ENCODE measurements at places on chromosomes 7 and 10. TPM values are rescaled to one million over a fixed set of nuclear protein-coding genes. Genes with fewer than 3 reads are reported as not detected.
A peak's percentile ranks its signal among the peaks of the same experiment; 100 is the strongest.

MALSU1 gene
- 32.6 TPM for polyA plus RNA-seq

- H3K4me3 ChIP-seq, result no peak overlapping the region
- no peaks in the 10 kb centered on the region for H3K27me3 ChIP-seq
- H3K27ac ChIP-seq, result no peak overlapping the region
Observed at GRCh38 chr7:108836256-108836655, 266.6 kb downstream of the DNAJB9 start.

GRCh38 chr7:154575497-154575896, 427.4 kb downstream of the PAXIP1 start:
- no peaks in the 10 kb centered on the region for H3K36me3 ChIP-seq
- H3K4me1 ChIP-seq, result no peaks in the 10 kb centered on the region
- no peak for DNase-seq
- H3K27ac ChIP-seq, result no peak overlapping the region
- H3K4me3 ChIP-seq, result no peak overlapping the region

GRCh38 chr10:71644307-71645180, 75.0 kb downstream of the C10orf105 start:
- no peak overlapping the region for H3K27ac ChIP-seq
- no peaks in the 10 kb centered on the region for H3K36me3 ChIP-seq
- DNase-seq, result no peak
- H3K4me3 ChIP-seq, result no peak overlapping the region

ANLN gene
- 2.7 TPM for polyA plus RNA-seq

DNA sequence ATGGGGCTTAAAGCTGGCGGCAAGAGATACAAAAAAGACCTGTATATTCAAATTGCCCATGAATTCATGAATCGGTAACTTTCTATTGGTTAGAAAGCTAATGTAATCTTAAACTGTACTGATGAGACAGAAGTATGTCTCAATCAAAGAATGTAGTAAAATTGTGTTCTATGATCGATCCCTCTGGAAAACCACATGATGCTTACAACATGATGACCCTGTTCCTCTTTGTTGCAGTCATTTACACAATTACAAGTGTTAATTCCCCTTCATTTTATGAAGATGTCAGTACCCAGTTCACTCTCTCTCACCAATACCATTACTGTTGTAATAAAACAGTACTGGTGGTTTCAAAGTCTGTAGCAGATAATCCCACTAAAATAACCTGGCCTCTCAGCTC, 10.1 kb downstream of the KIF5B start:
- no peak for DNase-seq
- no peaks in the 10 kb centered on the region for H3K27me3 ChIP-seq
- peaks cover 60% of the 10 kb centered on the region for H3K4me1 ChIP-seq
- no peaks in the 10 kb centered on the region for H3K36me3 ChIP-seq
- no peak overlapping the region for H3K27ac ChIP-seq

CALHM1 gene
- not detected for polyA plus RNA-seq

GRCh38 chr7:131642429-131642828, 86.0 kb upstream of the PODXL start:
- no peak overlapping the region for H3K4me3 ChIP-seq
- no peaks in the 10 kb centered on the region for H3K27me3 ChIP-seq
- no peaks in the 10 kb centered on the region for H3K4me1 ChIP-seq
- DNase-seq, result no peak
- H3K27ac ChIP-seq, result peak overlapping the region; percentile 40
- H3K36me3 ChIP-seq, result no peaks in the 10 kb centered on the region

DNA sequence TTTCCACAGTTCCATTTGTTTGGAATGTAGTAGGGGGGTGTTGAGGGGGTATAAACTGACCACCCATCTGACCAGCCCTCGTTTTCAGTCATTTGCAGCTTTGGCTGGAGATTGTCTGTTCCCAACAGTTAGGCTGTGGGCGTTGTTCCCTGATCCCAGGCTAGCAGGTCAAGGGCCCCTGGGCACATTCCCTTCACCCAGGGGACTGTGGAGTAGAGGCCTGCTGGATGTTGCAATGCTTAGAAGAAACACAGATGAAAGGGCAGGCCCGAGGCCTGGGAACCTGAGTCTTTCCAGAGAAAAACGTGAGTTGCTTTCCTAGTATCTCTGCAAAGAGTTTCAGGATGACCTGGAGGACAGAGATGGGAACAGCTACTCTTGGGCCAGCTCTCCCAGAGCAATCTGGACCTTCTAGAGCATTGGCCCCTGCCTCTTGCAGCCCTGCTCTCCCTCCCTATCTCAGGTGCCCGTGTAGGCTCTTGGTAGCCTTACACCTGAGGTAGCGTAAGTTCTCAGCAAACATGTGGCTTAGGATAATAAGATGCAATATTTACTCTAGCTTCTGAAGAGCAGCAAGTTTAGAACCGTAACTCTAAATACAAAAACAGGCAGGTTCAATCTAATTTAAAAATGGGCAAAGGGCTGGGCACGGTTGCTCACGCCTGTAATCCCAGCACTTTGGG, 99.4 kb upstream of the EFCAB10 start:
- H3K4me1 ChIP-seq, result peaks cover 42% of the 10 kb centered on the region
- no peak overlapping the region for H3K27ac ChIP-seq
- no peaks in the 10 kb centered on the region for H3K36me3 ChIP-seq
- DNase-seq, result peak; percentile 25
- H3K27me3 ChIP-seq, result no peaks in the 10 kb centered on the region

DNA sequence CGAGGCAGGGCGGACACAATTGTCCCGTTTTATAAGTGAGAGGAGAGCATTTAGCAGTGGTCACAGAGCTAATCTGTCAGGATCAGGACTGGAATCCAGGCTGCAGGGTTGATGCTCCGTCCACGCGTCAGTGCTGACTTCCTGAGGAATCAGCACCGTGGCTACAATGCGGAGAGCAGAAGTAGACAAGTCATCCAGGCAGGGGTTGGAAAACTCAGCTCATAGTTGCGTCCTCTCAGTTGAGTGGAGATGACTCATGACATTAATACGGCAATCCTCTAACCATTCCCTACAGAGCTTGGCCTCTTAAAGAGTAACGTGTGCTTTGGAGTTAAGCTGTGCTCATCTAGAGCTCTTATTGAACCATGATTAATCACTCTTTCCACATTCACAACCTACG, 17.1 kb upstream of the HTR5A start:
- no peak for DNase-seq
- no peaks in the 10 kb centered on the region for H3K27me3 ChIP-seq
- no peak overlapping the region for H3K4me3 ChIP-seq
- no peaks in the 10 kb centered on the region for H3K4me1 ChIP-seq

GRCh38 chr7:78018641-78019446, 220.3 kb downstream of the PHTF2 start:
- no peaks in the 10 kb centered on the region for H3K27me3 ChIP-seq
- DNase-seq, result peak; percentile 77
- peak overlapping the region; percentile 60 for H3K27ac ChIP-seq
- H3K4me1 ChIP-seq, result peaks cover 12% of the 10 kb centered on the region
- H3K4me3 ChIP-seq, result peak overlapping the region; percentile 23

- peak overlapping the region; percentile 78 for H3K27ac ChIP-seq
- no peaks in the 10 kb centered on the region for H3K27me3 ChIP-seq
- H3K4me1 ChIP-seq, result peaks cover 27% of the 10 kb centered on the region
- peak; percentile 74 for DNase-seq
- peak overlapping the region; percentile 60 for H3K4me3 ChIP-seq
- H3K36me3 ChIP-seq, result no peaks in the 10 kb centered on the region
Observed at GRCh38 chr7:50793120-50793946, 10.6 kb upstream of the GRB10 start.

DNA sequence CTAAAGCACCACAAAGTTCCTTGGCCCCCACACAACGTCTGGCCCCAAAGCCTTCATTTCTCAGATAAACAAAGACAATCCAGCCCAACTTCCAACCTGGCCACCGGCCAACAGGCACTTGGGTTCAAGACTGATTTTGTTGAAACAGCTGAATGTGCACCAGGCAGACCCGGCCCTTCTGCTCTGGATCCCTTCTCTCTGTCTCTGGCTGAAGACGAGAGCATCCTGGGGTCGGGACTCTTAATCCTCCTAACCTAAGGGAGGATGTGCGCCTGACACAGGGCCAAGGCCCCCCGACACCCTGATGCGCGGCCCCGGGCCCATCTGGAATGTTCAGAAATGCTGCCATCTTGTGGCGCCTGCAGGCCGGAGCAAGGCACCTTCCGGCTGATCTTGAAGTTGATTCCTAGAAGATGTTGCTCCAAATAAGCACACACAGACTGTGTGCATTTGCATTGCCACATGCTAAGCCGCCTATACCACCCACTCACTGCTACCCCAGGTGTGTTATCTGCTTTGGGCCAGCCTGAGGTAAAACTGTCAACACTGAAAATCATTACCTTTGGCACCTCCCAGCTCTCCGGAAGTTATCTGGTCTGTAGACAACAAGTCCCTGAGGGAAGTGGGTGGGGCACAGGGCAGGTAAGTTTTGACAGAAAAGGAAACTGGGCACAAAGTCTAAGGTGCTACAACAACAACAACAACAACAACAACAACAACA, 98.4 kb upstream of the HABP2 start:
- no peaks in the 10 kb centered on the region for H3K27me3 ChIP-seq
- no peaks in the 10 kb centered on the region for H3K4me1 ChIP-seq
- H3K27ac ChIP-seq, result no peak overlapping the region
- no peak overlapping the region for H3K4me3 ChIP-seq
- DNase-seq, result peak; percentile 34
- no peaks in the 10 kb centered on the region for H3K36me3 ChIP-seq

DNA sequence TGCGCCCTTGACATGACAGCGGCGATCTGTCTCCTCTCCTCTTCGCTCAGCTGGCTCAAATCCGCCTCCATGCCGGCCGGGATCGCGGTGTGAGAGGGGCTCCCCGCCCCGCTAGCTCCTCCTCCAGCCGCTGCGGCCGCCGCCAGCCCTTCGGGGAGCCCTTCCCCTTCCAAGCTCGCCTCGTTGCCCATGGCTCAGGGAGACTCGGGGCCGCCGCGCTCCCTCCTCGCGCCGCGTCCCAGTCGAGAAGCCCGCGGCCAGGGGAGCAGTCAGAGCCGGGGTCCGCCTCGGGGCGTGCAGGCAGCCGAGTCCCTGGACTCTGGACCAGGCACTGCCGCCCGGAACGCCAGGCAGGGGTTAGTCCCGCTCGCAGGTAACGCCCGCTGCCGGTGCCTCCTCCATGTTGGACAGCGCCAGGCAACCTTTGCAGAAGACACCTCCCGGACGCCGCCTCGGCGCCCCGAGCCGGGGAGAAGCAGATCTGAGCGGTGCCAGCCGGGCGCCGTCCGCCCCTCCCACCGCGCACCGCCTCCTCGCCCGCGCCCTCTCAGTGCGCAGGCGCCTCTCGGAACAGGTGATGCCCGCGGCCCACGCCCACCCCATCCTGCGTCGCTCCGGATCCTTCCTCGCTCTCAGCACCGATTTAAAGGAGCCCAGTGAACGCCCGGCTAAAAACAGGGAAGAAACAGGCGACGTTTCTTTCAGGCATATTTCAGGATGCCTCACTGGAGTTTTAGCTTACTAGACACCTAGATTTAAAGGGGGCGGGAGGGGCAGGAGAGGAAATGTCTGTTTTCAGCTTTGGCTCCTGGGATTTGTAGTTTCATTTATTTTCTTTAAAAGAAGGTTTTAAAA, at the start of gene PCLO:
Gene PCLO, minus strand, starts transcription at position 483 of the 855 bp plus-strand sequence. Its CDS starts 292 bp downstream, at position 191.
- peak; percentile 90 for DNase-seq
- H3K27me3 ChIP-seq, result no peaks in the 10 kb centered on the region
- H3K4me1 ChIP-seq, result no peaks in the 10 kb centered on the region
- H3K4me3 ChIP-seq, result peak within 1 kb of the TSS; percentile 11
- H3K36me3 ChIP-seq, result no peaks in the 10 kb centered on the region

DNA sequence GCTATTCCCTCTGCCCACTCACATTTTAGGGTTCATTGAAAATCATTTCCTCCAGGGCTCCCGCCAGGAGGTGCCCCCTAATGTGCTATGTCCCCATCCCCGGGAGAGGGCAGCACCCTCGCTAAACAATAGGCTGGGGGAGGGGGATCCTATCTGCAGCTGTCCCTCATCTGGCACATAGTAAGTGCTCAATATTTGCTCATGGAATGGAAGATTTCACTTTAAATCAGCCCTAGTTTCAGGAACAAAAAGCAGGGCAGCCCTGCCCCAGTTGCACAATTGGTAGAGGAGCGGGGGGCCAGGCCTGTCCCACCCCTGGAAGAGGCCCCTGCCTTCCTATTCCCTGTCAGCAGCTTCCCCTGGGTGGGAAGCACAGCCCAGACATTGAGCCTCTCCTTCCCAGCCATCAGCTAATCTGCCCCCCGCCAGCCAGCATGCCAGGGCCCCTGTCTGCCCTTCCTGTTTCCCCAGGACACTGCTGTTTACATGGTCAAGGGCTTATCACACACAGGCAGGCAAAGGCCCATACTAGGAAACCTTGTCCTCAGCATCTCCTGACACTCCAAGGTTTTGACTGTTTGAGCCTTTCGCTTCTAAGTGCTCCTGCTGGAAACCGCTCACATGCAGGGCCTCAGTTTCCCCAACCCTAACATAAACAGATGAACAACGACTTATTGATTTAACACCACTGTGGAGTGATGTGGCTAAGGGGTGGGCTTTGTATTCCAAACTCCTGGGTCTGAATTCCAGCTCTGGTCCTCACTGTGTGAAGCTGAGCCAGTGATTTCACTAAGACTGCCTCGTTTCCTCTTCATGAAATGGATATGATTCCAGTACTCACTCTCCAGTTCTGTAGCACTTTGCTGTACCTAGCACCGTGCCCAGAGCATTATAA, 130.7 kb upstream of the ZMIZ1 start:
- H3K36me3 ChIP-seq, result no peaks in the 10 kb centered on the region
- H3K4me1 ChIP-seq, result peaks cover 8% of the 10 kb centered on the region
- H3K27ac ChIP-seq, result peak overlapping the region; percentile 32
- no peak overlapping the region for H3K4me3 ChIP-seq

SH2D4B gene
- not detected for polyA plus RNA-seq

GRCh38 chr10:33106767-33107166, 148.7 kb upstream of the ITGB1 start:
- H3K27me3 ChIP-seq, result no peaks in the 10 kb centered on the region
- no peak overlapping the region for H3K27ac ChIP-seq
- H3K36me3 ChIP-seq, result no peaks in the 10 kb centered on the region
- H3K4me1 ChIP-seq, result no peaks in the 10 kb centered on the region
- DNase-seq, result no peak

Measured in adrenal gland (tissue), 19 donors.